Femur (tissue), 1 donor: ENCODE measurements at places on chromosomes 11 and 22.

GRCh38 chr11:19561011-19561410 is 151.6 kb upstream of the NAV2 start:
- no peak for DNase-seq

DNA sequence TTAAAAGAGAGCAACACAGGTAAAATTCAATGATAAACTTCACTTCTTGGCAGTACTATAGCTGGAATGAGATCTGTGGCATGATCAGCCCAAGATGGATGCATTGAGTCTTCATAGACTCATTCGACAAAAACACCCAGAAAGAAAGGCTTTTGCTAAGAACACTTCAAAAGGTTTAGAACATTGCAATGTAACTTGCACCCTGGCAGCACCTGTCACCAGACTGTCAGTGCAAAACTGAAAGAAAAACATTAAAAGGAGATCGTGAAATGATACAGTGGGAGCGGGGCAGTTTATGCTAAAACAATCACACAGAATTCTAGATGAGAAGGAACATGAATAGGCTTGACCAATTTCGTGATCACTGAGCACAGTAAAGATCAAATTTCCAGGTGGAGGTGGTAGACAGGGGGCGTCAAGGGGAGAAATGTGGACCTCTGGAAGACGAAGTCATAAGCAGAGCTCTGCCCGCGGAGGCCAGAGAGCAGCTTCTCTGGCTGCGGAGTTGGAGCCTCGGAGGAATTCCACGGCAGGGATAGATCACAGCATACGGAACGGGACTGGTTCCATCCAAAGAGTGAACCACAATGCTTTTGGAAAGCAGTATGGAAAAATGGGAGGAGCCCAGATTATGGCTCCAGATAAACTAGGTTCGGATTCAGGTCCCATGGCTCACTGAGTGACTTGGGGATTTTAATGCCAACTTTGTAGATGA is 11.9 kb downstream of the VSIG10L2 start:
- no peak for DNase-seq

GRCh38 chr11:111091321-111091938 is 154.1 kb upstream of the POU2AF2 start:
- peak; percentile 82 for DNase-seq

DNA sequence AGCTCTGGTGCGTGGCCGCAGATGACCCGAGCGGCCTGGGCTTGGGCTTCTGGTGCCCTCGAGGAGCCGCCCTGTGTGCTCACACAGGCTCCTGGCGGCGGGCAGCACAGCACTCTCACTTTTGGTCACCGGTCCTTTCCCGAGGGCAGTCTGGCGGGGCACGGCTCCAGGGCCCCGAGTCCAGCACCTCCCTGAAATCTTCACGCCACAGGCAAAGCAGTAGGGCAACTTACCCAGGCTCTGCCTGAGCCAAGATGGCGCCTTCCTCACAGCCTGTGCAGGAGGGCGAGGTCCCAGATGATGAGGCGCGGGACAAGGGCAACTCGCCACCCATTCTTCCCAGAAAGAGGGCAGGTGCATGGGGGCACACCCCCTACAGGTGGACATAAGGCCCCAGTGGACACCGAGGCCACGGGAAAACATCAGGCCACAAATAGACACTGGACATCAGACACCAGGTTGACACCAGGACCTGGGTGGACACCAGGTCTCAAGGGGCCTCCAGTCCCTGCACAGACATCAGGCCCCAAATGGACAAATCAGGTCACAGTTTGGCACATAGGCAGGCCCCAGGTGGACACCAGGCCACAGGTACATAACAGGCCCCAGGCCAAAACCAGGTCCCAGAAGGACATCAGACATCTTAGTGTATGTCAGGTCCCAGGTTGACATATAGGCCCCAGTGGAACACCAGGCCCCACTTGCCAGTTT is 57.6 kb upstream of the SEPTIN5 start:
- no peak for DNase-seq

DNA sequence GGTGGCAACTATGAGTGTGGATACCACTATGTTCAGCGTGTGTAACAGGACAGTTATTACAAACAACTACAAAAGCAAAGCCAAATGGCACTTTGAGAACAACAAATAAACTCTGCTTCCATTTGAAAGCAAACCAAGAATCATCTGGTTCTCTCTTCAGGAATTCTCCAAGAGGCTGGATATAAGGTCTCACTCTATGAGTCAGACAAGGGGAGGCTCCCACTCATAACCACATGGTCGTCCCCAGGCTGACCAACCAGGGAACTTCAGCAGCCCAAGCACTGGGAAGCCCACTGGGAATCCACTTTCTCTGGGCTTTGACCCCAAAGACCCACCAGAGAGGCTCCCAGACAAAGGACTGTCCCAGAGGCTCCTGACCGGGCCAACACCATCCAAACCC is 35.3 kb downstream of the DGCR2 start:
- no peak for DNase-seq

DNA sequence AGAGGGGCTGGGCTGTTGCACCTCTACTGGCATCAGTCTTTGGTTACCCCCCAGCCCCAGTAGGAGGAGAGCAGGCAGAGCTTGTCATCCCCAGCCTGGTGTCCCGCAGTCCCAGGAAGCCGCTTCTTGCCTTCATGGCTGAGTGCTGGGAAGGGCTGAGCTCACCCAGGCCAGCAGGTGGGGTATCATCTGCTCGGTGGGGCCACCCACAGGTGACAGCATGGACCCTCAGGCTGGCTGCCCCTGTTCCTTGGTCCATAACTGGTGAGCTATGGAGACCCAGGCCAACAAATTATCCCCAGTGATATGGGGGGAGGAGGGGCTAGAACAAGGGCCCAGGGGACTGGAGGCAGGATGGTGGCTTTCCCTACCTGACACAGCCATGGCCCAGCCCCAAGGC is 6.5 kb upstream of the RHOD start:
- no peak for DNase-seq

DNA sequence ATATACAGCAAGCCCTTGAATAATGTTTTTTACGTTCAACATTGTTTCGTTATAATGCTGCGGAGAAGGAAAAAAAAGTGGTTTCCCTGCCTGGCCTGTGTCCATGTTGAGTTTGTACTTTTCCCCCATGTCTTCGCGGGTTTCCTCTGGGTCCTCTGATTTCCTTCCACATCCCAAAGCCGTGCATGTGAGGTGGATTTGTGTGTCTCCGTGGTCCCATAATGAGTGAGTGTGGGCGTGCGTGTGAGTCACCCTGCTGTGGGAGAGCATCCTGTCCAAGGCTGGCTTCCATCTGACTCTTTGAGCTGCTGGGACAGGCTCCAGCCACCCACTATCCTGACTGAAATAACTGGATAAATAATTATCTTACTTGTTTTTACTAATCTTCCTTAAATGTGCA is 29.6 kb upstream of the SNX19 start:
- DNase-seq, result peak; percentile 69

GRCh38 chr22:29004647-29005371 is 56.8 kb downstream of the C22orf31 start:
- DNase-seq, result peak; percentile 51

- DNase-seq, result no peak
These were observed 51.0 kb upstream of the GALNT18 start for GRCh38 chr11:11672789-11673188.

- DNase-seq, result peak; percentile 63
These were observed 33.6 kb downstream of the TMEM184B start for GRCh38 chr22:38239101-38239761.

DNA sequence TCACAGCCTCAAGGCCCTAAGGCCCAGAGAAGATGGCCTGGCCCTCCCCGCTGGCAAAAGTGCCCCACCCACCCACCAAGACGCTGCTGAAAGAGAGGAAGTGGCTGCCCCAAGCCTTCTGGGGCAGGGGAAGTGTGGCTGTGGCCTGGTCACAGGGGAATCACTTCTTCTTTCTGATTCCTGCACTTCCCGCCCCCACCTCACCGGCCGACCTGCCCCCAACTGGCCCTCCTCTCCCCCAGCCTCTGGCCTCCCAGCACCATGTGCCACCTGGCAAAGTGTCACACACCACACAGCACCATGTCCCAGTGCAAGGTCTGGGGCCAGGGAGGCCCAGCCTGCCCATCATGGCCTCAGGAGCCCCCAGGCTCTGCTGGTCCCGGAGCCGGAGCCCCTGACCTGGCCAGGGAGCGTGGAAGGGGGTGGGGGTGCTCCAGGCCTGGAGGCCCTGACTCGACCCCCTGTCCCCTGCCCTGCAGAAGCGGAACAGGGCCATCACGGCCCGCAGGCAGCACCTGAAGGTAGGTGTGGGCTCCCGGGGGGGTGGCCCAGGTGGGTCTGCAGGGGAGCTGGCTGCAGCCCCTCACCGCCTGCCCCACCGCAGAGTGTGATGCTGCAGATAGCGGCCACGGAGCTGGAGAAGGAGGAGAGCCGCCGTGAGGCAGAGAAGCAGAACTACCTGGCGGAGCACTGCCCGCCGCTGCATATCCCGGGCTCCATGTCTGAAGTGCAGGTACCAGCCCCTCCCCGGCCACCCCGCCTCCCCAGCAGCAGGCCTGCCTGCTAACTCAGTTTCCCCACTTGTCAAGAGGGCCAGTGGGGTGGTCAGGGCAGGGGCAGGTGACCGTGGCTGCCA is 1.4 kb downstream of the TNNI2 start:
- peak; percentile 74 for DNase-seq

DNA sequence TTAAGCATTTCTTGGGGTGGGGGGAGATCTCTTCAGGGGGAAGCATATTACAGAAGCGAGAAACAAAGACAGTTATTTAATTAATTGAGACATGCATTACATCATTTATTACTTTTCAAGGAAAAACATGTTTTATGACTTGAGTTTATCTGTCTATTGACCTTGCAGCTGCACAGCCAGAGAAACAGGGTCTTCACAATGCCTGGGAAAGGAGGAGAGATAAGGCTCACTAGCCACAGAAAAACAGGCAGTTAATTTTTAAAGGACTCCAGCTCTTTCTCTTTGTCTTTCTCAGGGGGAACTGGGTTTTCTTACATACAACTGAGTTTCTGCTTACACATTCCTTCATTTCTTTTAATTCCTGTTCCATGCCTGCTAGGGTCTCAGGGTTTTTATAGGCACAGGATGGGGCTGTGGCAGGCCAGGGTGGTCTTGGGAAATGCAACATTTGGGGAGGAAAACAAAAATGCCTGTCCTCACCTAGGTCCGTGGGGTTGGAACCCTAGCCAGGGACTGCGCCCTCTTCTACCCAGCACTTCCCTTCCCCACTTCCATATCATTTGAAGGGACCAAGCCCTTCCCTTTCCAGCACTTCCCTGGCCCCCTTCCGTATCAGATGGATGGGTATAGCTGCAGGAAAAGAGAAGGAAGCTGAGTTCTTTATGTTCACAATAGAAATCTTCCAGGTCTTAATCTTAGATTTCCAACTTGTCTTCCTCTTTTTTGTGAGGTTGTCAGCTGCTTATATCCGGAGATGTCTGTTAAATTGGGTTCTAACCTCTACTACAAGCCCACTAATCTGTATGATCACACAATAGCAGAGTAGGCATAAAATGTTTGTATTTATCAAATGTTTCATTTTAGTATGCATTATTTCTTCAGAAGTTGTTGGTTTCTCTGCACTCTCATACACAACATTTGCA is 38.3 kb downstream of the BIRC2 start:
- DNase-seq, result no peak

GRCh38 chr11:112537846-112538330 is 277.2 kb upstream of the PLET1 start:
- DNase-seq, result no peak

DNA sequence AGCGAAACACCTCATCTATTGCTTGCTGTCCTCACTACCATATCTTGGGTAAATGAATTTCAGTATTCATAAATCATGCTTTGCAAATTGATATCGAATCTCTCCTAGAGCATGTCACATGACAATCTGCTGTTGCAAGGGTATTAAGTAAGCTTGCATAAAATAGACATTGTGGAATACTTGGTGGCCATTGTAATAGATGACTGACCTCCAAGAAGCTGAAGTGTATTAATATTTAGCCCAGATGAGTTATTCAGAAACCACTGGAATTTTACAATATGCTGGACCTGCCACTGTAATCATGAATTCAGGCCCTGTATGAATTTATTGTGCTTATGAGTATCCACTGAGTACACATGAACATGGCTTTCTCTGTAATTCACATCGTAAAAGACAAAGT is 289.7 kb upstream of the ARHGAP42 start:
- no peak for DNase-seq

DNA sequence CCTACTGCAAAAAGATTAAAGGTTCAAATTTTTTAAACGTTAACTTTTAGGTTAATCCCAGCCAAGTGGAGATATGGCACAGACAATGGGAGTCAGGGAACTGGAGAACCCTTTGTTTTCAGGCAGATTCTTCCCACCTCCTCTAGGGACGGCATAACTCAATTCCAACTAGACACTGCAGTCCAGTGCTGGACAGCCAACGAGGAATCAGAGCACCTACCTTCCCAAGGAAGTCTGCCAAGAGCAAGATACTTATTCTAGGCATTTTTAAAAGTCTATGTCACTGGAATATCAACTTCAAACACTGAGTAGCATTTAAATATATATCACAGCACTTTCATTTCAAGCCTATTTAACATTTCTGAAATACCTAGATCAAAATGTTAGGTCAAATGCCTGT is 7.3 kb downstream of the CADM1 start:
- no peak for DNase-seq

DNA sequence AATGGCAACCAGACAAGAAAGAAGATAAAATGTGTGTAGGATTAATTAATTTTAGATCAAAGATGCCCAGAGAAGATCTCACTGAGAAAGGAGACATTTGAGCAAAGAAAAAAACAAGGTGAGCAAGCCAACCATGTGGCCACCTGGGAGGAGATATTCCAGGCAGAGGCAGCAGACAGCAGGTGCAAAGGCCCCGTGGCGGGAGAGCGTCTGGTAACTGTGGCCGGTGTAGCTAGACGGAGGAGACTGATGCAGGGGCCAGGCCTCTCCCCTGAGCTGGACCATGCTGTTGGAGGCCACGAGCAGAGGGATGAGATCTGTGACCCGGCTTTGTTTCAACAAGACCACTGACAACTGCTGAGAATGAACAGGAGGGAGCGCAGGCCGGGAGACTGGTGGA is 23.6 kb downstream of the NECTIN1 start:
- no peak for DNase-seq

DNA sequence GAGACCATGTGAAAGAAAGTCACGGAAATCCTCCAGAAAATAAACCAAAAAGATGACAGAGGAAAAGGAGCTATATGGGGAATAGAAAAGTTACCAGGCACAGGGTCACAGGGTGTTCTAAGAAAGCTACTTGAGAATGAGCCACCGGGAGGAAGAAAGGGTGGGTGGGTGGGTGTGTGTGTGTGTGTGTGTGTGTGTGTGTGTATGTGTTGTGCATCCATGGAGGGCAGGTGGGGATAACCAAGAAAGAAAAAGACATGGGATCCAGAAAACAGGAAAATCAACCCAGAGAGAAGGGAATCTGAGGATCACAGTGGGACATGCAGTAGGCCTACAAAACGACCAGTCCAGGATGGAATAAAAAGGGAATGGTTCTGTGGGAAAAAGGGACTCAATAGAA is 3.7 kb downstream of the APOL2 start:
- DNase-seq, result no peak

DNA sequence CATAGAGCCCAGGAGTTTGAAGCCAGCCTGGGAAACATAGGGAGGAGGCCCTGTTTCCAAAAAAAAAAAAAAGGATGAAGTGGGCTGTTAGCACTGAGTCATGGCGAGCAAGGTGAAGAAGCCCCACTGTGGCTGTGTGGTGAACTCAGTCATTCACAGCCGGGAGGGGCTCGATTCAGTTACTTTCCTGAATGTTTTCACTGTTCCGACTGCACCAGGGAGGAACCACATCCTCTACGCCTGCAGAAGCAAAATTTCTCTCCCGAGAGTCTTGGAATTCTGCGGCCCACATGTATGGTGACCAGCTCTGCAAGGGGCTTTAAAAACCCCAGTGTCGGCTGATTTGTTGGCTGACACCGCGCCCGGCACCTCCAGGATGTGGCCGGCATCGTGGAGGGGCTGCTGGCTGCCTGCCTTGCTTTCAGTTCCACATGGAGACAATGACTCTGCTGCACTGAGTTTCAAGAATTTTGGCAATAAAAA is 27.8 kb upstream of the GRAMD4 start:
- peak; percentile 87 for DNase-seq

GRCh38 chr22:30045494-30045887 is 34.8 kb upstream of the HORMAD2 start:
- DNase-seq, result no peak
